ENCODE measurements at places on chromosomes 1 and 21.
A peak's percentile ranks its signal among the peaks of the same experiment; 100 is the strongest.

GRCh38 chr1:48405400-48405799 is 66.6 kb downstream of the SPATA6 start:
- DNase-seq = no peak

- peak; percentile 30 for DNase-seq
Measured at GRCh38 chr1:244865028-244865371, 657 bp upstream of the HNRNPU start.

GRCh38 chr1:61560385-61560784 is 164.6 kb downstream of the TM2D1 start:
- DNase-seq = no peak

- DNase-seq = no peak
Measured at GRCh38 chr1:221031458-221032203, 152.4 kb downstream of the HLX start.

DNA sequence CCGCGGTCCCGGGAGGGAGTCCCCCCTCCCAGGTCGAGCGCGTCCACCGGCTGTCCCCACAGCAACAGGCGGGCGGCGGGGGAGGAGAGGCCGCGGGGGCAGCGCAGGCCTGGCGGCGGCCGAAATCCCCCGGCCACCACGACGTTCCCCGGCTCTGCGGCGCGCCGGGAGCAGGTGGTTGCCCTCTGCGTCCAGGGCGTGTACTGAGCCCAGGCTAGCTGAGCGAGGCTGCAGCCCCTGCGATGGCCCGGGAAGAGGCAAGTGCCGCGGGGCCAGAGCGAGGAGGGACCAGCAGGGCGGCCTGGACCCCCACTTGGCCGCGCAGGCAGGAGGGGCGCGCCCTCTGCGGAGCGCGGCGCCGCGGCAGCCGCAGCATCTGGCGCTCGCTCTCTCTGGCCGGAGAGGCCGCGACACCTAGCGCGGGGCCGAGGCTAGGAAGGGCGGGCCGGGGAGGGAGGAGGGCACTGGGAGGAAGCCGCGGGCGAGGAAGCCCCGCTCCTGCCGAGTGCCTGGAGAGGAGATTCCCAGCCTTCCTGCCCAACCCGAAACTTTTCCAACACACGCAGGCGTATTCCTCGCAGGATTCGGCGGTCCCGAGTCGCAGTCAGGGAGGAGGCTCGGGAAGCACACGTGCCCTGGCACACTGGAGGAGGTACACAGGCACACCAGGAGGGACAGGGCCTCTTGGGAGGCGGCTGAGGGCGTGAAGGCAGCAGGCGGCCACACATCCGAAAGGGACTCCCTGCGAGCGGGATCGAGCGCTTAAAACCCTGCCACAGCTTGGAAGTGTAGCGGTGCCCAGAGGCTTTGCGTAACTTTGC is 4.9 kb upstream of the PROX1 start:
- no peak for DNase-seq

GRCh38 chr21:31991356-31992331 is 118.8 kb downstream of the HUNK start:
- DNase-seq = no peak

DNA sequence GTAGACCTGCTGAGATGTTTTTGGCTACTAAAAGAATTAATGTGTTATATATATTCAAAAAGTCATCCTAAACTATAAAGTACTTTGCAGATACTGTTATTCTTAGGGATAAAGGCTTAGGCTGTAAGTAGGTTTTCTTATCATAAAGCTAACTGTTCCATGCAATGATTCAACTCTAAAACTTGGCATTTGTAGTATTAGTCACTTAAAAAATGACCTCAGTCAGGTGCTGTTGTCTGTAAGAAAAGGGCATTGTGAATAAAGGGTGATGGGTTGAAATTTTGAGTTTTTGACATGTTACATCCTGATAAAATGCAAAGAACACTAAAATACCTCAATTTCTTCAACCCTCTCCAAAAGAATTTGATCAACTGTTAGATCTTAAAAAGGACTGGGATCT is 32.9 kb downstream of the ADCY10 start:
- DNase-seq = no peak

GRCh38 chr1:154186177-154186576 is 5.7 kb downstream of the TPM3 start:
- DNase-seq = peak; percentile 77

GRCh38 chr1:52751589-52752483 is 25.6 kb downstream of the ZYG11B start:
- no peak for DNase-seq

DNA sequence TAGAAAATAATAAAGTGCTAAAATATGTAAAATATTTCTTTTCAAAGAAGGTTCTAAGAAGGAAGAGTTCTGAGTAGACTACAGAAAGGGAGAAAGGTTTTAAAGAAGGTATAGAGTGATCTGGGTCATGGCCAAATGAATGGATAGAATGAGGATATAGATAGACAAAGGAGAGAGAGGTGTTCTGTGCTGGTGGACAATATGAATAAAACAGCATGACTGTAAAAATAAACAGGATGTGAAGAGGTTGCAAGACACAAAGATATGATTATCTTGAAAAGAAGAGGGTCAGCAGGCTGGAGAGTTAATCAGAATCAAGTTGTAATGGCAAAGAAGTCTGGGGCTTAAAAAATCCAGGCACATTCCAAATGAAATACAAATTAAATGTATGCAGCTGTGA is 86.7 kb upstream of the GNG4 start:
- DNase-seq = no peak
